ENCODE measurements at places on chromosomes 6 and 20.

DNA sequence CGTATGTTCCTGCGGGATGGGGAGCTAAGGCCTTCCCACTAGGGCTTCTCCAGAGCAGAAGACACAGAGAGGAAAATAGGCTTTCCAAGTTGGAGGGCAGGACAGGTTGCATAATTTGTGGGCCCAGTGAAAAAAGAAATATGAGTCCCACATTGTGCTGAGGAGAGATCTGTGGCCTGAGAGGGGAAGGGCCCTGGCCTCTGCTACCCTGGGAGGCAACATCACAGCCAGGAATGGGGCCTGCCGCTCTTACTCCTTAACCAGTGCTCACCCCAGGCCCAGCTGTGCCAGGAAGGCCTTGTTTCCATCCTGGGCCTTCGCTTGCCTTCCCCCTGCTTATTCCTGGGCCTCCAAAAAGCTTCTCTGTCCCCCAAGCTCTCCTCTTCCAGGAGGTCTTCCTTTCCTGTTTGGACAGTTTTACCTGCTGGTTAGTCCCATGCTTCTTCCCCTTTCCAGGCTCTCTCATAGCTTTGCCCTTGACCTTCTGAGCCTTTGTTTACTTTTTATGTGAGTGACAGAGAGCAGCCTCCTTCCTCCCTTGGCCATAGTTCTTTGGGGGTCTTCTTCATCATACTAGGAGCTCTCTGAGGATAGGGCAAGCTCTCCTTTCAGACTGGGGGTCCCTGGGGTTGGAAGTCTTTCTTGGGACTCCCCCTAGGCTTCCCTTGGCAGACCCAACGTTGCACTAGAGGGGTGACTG lies 26.2 kb upstream of the VEGFA start:
- DNase-seq = no peak

DNA sequence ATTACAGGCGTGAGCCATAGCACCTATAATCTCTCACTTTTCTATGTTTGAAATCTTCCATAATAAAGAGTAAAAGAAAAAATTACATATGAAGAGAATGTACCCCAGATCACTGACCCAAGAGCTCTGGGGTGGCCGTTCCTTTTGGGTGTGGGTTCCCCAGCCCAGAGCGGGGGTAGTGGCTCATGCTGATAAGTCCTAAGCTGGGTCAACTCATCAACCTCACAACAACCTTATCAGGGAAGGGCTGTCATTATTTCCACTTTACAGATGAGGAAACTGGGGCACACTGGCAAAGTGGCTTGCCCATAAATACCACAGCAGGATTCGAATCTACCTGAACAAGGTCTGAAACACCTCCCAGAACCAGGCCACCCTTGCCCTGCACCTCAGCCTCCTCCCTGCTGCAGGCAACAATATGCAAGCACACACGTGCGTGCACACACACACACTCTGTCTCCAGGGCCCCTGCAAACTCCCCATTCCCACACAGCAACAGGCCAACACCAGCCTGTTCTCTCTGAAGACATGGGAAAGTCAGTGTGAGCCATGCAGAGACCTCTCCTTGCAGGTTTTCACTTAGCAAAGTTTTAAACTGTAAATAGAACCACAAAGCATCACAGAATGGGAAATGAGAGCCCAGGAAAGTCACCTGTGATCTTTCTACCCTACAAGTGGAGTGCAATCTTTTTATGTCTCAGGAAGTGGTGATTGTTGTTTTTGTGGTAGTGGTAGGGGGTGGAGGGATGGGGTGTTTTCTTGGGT lies 27.7 kb downstream of the BFSP1 start:
- DNase-seq = no peak

GRCh38 chr6:163147994-163148393 lies 266.5 kb upstream of the QKI start:
- no peak for DNase-seq

- DNase-seq = no peak
Observed at GRCh38 chr20:38412877-38413577, 22.1 kb downstream of the SNHG17 start.

DNA sequence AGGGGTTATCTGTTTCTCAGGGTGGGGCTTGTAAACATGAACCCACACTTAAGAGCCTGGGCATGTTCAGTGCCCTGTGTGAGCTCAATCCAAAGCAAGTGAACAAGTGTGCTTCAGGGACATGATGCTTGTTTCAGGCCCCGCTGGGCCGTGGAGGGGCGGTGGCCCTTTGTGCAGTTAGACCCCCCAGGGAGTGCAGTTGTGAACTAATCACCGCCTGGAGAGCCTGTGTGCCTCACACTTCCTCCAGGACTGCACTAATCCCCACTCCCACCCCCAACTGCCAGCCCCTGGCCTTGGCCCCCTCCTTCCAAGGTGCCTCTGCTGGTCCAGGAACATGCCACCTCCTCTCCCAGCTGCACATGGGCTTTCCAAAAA lies 58.1 kb downstream of the RREB1 start:
- DNase-seq = no peak
